ENCODE measurements at places on chromosomes 3 and 15.

GRCh38 chr15:70088887-70089691, 8.6 kb downstream of the TLE3 start:
- no peak overlapping the region for H3K4me3 ChIP-seq
- H3K4me1 ChIP-seq = peaks cover 31% of the 10 kb centered on the region
- no peaks in the 10 kb centered on the region for H3K36me3 ChIP-seq
- no peaks in the 10 kb centered on the region for H3K27me3 ChIP-seq
- no peak overlapping the region for H3K27ac ChIP-seq
- DNase-seq = no peak

- H3K36me3 ChIP-seq = no peaks in the 10 kb centered on the region
- no peaks in the 10 kb centered on the region for H3K4me1 ChIP-seq
- peaks cover 18% of the 10 kb centered on the region for H3K27me3 ChIP-seq
- no peak overlapping the region for H3K27ac ChIP-seq
- DNase-seq = no peak
These were observed 2.7 kb downstream of the ZIC1 start for GRCh38 chr3:147411815-147412241.

- H3K27me3 ChIP-seq = no peaks in the 10 kb centered on the region
- DNase-seq = no peak
- H3K4me3 ChIP-seq = no peak overlapping the region
These were observed 112.5 kb downstream of the CPNE4 start for GRCh38 chr3:131922356-131922755.

GRCh38 chr3:14151471-14152083, 26.7 kb downstream of the TMEM43 start:
- no peak overlapping the region for H3K4me3 ChIP-seq
- no peak overlapping the region for H3K27ac ChIP-seq
- no peaks in the 10 kb centered on the region for H3K4me1 ChIP-seq
- H3K36me3 ChIP-seq = peaks cover 53% of the 10 kb centered on the region

DNA sequence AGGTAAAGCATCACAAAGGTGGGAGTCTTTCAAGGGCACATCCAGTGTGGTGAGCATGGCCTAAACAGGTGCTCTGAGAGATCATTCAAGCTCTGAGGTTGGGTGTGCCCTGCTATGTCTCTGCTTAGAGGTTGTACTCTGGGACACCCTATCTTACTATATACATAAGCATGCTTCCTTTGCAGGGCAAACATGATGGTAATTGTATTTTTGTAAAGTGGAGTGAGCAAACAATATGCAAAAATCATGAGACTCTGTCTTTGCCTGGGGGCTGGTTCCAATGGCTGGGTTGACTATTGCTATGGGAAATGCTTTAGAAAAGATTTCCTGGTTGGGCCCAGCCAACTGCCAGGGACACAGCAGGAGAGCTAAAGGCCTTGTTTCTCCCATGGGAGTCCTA, 315.1 kb upstream of the TLE3 start:
- no peak overlapping the region for H3K27ac ChIP-seq
- no peak overlapping the region for H3K4me3 ChIP-seq
- DNase-seq = no peak
- no peaks in the 10 kb centered on the region for H3K27me3 ChIP-seq

All from right lobe of liver (tissue), 6 donors.